ENCODE measurements at places on chromosomes 11 and 22. TPM values are rescaled to one million over a fixed set of nuclear protein-coding genes. Genes with fewer than 3 reads are reported as not detected.
A peak's percentile ranks its signal among the peaks of the same experiment; 100 is the strongest.

- peaks cover 2% of the 10 kb centered on the region for H3K36me3 ChIP-seq
- H3K27me3 ChIP-seq, result no peaks in the 10 kb centered on the region
- DNase-seq, result no peak
- H3K27ac ChIP-seq, result no peak overlapping the region
- no peak overlapping the region for H3K4me3 ChIP-seq
- no peaks in the 10 kb centered on the region for H3K4me1 ChIP-seq
These were observed 245.5 kb downstream of the BRD1 start for GRCh38 chr22:49582181-49582580.

GRCh38 chr11:81444297-81444696 lies 1289.4 kb downstream of the FAM181B start:
- no peaks in the 10 kb centered on the region for H3K36me3 ChIP-seq
- no peak overlapping the region for H3K27ac ChIP-seq
- no peaks in the 10 kb centered on the region for H3K4me1 ChIP-seq
- no peaks in the 10 kb centered on the region for H3K27me3 ChIP-seq
- H3K4me3 ChIP-seq, result no peak overlapping the region

- peaks cover 15% of the 10 kb centered on the region for H3K36me3 ChIP-seq
- DNase-seq, result no peak
- peak overlapping the region; percentile 59 for H3K27ac ChIP-seq
- H3K4me3 ChIP-seq, result no peak overlapping the region
These were observed 40.8 kb downstream of the BID start for GRCh38 chr22:17733466-17733865.

DNA sequence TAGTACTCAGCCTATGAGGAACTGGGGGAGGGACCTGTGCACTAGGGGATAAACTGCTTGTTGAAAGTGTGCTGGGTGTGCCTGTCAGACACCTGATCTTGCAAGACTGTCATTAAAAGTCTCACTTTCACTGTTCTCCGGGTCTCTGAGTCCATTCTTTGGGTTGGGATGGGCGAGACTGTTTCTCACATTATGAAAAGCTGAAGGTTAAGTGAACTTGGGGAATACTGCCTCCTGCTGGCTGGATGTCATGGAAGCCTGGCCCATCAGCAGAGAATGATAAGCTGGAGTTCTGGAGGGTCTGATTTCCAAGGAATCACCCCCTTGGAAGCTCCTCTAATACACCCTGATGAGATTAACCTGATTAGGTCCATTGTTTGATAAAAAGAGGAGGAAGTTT lies 9.0 kb upstream of the VPREB1 start:
- no peaks in the 10 kb centered on the region for H3K36me3 ChIP-seq
- no peak overlapping the region for H3K4me3 ChIP-seq
- H3K27me3 ChIP-seq, result no peaks in the 10 kb centered on the region
- no peak overlapping the region for H3K27ac ChIP-seq
- peak; percentile 81 for DNase-seq
- H3K4me1 ChIP-seq, result peaks cover 3% of the 10 kb centered on the region

DNA sequence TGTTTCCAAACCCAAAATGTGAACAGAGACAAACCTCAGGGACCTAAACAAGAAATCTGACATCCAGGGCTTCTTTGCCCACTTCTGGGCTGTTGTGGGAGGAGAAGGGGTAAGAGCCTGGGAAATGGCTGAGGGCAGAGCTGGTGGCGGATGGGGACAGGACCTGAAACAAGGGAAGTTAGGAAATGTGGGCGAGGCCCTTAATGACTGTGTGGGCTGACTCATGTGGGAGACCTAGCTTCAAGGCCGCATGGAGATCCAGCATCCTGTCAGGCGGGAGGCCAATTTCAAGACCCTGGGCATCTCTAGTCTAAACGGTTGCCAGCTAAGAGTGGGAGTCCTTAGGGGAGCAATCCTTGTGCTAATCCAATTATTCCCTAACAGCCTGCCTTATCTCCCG lies 2.1 kb upstream of the OAF start:
- no peak overlapping the region for H3K4me3 ChIP-seq
- no peaks in the 10 kb centered on the region for H3K36me3 ChIP-seq
- DNase-seq, result no peak
- H3K27ac ChIP-seq, result no peak overlapping the region
- H3K27me3 ChIP-seq, result peaks cover 13% of the 10 kb centered on the region
- peaks cover 16% of the 10 kb centered on the region for H3K4me1 ChIP-seq

DNA sequence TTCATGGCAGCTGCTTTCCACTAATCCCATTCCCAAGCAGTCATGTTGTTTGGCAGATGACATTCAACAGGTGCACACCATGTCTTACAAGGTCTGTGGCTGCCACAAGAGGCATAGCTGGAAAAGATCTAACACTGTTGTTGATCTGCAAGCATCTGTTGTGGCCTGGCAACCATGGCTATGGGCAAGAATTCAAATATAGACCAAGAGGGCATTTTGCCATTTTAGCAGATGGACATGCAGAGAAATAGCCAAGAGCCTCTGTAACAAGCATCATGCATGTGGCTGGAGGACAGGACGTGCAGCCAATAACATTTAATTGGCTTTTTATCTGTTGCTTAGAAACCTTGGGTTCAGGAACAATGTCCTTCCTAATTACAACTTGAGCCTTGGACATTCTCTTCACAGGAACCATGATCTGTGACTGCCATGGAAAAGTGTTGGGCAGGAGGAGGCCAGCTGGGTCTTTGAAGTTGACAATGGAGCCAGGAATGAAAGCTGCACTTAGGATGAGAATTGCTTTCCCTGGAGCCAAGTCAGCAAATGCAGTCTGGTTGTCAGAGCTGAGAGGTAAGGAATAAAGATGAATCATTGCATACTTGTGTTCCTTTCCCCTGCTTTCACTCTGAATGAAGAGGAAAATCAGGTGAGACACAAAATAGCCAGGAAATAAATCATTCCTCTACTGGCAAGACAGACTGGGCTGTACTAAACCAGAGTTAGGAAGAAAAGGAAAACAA lies 113.6 kb upstream of the ANO5 start:
- no peaks in the 10 kb centered on the region for H3K36me3 ChIP-seq
- H3K27ac ChIP-seq, result no peak overlapping the region
- H3K27me3 ChIP-seq, result no peaks in the 10 kb centered on the region
- no peak for DNase-seq
- no peak overlapping the region for H3K4me3 ChIP-seq

The WEE1 gene
- total RNA-seq, result 49.2 TPM

DNA sequence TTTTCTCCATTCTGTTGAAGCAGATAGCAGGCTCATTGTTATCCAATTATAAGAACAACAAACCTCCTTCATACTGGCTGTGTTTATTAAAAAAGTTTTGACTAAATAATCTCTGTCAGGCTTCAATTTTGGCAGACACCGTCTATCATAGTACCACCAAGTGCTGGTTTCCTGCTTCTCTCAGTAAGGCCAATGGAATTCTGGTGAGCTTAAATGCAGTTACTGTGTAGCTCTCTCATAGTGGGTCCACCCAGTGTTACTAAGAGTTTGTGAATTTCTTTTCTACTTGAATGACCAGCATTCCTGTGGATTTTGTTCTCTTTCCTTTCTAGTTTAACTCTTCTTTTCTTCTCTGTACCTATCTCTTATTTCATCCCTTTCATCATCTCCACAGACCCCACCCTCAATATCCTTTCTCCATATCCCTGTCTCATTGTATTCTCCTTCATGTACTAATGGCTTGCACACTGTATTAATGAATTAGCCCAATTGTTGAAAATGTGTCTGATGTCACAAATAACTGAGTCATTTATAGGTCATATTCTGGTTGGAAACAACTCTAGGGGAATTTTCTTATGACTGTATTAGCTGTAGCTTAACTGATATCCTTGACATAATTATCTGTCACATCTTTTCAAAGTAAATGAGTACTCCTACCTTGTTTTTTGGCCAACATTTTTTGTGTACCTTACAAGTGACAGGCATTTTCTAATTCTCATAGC lies 372.1 kb downstream of the FAT3 start:
- no peaks in the 10 kb centered on the region for H3K4me1 ChIP-seq
- H3K27me3 ChIP-seq, result no peaks in the 10 kb centered on the region
- no peaks in the 10 kb centered on the region for H3K36me3 ChIP-seq
- H3K27ac ChIP-seq, result no peak overlapping the region

DNA sequence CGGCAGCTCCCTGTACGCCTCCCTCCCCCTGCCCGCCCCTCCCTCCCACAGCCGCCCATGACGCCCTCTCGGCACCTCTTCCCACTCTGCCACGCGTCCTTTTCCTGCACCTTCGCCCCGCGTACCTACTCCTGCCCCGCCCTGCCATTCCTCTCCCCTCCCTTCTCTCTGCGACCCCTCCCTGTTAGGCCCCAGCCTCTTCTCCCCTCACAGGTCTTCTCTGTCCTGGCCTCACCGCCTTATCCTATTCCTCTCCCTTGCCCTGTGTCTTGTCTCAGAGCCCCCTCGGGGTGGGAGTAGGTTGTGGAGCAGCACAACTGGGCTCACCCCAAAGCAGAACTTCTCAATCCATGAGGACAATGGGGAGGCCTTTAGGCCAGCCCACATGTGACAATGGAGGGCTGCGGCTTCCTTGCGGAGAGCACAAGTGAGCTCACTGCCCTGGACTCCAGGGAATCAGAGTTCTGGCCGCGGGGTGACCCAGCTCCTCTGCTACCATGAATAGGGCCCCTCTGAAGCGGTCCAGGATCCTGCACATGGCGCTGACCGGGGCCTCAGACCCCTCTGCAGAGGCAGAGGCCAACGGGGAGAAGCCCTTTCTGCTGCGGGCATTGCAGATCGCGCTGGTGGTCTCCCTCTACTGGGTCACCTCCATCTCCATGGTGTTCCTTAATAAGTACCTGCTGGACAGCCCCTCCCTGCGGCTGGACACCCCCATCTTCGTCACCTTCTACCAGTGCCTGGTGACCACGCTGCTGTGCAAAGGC lies 539 bp downstream of the SLC35C1 start:
- peaks cover 11% of the 10 kb centered on the region for H3K36me3 ChIP-seq
- H3K27me3 ChIP-seq, result no peaks in the 10 kb centered on the region
- DNase-seq, result no peak
- peaks cover 43% of the 10 kb centered on the region for H3K4me1 ChIP-seq

The RGL4 gene
- 16.7 TPM for total RNA-seq
